Epithelial cell of alveolus of lung (primary cell): ENCODE measurements at places on chromosomes 12 and 14. TPM values are rescaled to one million over a fixed set of nuclear protein-coding genes. Genes with fewer than 3 reads are reported as not detected.

Gene TBC1D30
- 0.16 and 0.39 TPM in 2 replicates for total RNA-seq

Gene OAS2
- 2.2 TPM in 1 of 2 replicates, not detected in the other for total RNA-seq

Gene NUP37
- total RNA-seq = 28.1 and 37.5 TPM in 2 replicates

Gene OSBPL8
- total RNA-seq = 46.4 and 57.6 TPM in 2 replicates

Gene AQP6
- total RNA-seq = not detected in 2 replicates

Gene SMOC1
- 2.2 and 4.0 TPM in 2 replicates for total RNA-seq

Gene TAMALIN
- total RNA-seq = 4.5 and 19.5 TPM in 2 replicates

Gene NTN4
- total RNA-seq = 1.7 and 17.3 TPM in 2 replicates

Gene RTN1
- total RNA-seq = 0.08 and 2.6 TPM in 2 replicates
